Cardiac muscle cell (in vitro differentiated cells and primary cell): ENCODE measurements at places on chromosomes 4 and X.

DNA sequence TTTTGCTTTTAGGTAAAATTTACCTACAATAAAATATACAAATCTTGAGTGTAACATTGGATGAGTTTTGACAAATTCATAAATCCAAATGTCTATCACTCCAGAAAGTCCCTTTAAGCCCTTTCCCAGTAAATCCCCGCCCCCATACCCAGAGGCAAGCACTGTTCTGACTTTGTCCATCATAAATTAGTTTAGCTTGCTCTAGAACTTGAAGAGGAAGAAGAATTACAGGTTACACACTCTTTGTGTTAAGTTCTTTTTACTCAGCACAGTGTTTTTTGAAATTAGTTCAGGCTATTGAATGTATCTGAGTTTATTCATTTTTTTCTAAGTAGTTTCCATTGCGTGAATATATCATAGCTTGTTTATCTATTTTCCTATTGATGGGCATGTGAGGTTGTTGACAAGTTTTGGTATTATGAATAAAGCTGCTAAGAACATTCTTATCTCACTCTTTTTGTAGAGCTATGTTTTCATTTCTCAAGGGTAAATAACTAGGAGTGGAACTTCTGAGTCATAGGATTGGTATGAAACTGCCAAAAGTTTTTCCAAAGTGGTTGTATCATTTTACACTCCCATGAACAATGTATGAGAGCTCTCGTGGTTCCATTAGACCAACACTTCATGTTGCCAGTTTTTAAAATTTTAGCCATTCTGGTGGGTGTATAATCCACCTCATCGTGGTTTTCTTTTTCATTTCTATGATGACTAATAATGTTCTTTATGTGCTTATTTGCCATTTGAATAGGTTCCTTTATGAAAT is 22.4 kb upstream of the HPSE start:
- DNase-seq, result peak; percentile 96

DNA sequence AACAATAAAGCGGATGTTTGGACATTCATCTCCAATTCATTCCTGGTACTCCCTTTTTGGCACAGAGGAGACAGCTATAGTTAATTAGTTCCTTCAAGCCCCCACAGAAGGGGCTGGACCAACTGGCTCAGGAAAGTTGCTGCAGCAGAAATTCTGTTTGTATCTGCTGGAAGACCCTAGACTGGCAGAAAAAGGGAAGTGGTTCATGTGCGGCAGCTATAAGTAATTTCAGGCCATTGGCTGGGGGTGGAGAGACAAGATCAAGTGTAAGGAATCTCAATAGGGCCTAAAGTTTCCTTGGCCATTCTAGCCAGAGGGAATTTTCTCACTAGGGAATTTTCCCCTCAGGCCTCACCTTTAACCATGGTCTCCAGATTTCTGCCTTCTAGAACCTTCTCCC is 89.9 kb upstream of the DHX15 start:
- DNase-seq, result no peak

- no peak for DNase-seq
Observed at GRCh38 chr4:146335763-146336409, 121.5 kb downstream of the REELD1 start.

- DNase-seq, result no peak
Observed at GRCh38 chrX:1076871-1077651, 135.4 kb downstream of the CRLF2 start.

DNA sequence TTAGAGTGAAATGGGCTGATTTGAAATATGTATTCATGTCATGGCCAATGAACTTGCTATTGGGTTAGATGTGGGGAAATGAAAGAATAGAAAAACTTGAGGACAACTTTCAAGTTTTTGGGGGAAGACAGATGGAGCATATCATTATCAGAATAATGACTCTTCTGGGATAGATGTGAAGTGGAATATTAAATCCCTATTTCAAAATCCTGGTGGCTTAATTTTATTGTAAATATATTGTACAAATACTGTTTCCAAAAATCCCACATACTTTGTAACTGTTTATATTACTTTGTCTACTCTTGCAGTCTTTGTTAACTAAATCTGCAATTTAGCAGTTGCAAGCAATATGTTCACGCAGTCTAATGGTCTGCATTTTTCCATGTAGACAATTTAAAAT is 35.9 kb upstream of the FBXW7 start:
- DNase-seq, result no peak

DNA sequence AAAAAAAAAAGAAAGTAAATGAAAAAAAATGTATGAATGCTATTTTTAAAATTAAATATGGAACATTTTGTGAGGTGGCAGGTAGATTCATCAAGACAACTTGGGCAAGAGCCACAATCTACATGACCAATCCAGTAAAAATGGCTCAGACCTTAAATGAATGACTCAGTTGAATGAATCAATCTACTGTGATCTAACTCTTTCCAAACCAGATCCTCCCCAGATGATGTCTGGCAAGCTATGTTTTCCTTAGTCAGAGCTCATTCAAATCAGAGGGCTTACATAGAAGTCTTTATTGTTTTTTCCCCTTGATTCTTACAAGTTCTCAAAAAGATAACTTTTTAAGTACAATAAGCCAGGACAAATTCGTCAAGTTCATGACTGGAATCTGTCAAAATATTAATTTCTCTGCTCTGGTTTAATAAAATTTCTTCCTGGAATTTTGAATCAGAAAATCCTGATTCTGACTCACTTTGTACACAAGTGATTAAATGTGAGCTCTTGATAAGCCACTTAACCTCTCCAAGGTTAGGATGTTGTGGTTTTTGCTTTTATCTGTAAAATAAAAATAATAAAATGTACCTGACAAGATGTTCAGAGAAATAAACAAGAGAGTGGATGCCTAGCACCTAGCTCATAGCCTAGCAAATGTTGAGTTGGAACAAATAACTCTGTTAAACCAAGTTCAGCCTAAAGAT is 105.6 kb upstream of the SMIM31 start:
- no peak for DNase-seq

DNA sequence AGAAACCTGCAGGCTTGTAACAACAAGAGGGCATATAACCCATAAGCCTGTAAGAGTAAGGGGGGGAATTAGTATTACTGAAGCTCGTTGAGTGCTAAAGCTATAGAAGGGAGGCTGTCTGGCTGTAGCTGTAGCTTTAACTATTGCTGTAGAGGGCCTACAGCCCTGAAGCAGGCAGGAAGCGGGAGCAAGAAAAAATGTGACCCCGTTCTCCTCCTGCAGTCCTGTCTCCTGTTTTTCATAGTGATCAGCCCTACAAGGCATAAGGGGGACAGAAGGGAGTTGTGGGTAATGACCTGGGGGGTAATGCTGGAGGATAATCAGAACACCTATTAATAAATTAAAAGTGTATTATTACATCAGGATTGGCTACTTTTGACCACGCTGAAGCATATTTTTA is 206.9 kb upstream of the MAB21L2 start:
- no peak for DNase-seq

DNA sequence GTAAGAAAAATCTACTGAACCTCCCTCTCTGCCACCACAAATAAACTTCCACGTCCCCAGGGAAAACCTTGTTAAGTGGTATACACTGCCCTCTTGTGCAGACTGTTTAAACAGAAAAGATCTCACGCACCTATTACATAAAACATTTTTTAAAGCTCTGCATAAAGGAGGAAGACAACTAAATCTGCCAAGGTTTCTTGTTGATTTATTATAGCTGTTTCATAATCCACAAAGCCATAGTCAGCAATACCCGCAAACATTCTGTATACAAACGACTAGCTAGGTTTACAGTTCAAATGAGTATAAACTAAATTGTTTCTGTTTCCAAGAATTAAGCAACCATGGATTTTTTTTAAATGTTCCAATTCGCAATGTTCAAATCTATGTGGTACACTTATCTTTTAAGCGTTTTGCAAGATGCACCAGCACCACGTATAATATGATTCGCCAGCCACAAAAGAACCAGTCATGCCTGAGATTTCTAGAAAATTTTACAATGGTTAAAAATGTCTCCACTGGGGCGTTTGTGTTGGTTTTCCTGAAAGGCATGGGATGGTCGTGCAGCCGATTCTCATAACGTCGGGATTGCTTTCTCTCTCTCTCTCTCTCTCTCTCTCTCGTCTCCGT is 164.6 kb downstream of the PRKX start:
- peak; percentile 29 for DNase-seq

- no peak for DNase-seq
Observed at GRCh38 chr4:42671431-42672194, 14.7 kb upstream of the ATP8A1 start.

- DNase-seq, result no peak
Observed at GRCh38 chrX:119604766-119605463, 1.3 kb downstream of the NKRF start.

- DNase-seq, result peak; percentile 67
Observed at GRCh38 chr4:15396157-15396800, 31.6 kb upstream of the C1QTNF7 start.

- no peak for DNase-seq
Observed at GRCh38 chr4:41939016-41939626, 3.9 kb downstream of the TMEM33 start.
